ENCODE measurements at places on chromosomes 16 and 17.

DNA sequence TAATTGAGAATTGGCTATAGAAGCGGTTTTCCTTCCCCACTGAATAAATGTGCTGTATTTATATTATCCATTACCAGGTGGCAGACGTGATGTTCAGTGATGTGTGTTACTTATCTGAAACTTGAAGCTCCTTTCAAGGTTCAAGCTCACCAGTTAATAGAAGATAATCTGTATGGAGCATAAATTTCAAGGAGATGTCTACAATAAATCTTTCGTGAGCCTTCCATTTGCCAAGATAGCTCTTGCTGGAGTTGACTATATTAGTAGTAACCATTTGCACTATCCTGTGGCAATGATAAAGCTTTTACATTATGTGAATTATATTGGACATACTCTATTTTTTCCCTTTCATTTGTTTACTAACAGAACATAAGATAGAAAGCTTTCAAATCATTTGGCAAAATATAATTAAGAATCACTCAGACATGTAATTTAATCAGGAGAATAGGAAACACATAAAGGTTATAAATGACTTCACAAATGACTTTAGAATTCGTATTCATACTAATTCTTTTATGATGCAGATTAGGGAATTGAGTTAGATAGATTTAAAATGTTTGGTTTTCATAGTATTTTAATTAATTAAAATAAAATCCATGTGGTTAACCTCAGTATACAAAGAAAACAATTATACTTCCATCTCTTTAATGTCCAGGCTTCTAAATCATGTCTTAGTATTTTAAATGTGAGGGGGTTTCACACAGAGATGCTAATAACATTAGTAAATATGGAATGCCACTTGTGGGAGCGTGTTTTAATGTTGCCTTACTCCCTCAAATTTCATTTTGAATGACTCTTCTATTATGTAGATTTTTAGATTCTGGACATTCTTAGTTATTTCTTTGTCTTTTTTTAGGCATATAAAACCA, 664.4 kb upstream of the CDH8 start:
- no peak for DNase-seq

DNA sequence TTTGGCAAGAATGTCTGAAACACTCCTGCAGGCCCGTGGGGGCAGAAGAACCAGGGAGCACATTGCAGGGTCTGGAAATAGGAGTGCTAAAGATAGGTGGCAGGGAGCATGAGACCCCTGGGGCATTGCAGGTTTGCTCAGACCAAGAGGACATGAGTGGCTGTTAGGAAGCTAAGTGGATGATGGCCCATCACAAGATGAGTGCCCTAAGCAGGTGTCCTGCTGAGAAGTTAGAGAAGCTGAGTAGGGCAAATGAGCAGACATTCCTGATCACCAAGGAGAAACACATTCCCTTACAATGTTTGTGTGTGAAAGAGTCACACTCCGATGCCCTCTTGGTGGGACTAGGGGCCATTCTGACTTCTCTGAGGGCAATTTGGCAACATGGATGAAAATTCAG, 9.9 kb downstream of the MLYCD start:
- DNase-seq = no peak

GRCh38 chr16:87853411-87854052, 15.8 kb downstream of the SLC7A5 start:
- peak; percentile 95 for DNase-seq

GRCh38 chr16:51849715-51850114, 697.2 kb downstream of the TOX3 start:
- no peak for DNase-seq

DNA sequence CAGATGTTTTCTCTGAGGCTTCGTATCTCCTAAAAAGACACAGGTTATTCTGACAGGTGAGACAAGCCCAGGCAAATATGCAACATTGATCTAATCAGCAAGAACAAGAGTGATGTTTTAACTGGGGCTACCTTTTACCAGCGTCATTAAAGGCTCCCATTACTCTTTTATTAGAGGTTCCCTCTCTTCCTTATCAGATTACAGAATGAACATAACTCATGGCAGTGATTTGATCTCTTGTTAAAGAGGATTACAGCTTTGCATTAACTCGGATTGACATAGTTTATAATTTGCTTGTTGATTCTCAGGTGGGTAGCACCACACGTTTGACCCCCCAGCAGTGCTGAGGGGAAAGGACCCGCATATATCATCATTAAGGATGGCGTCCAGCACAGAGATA, 90.5 kb downstream of the AATF start:
- no peak for DNase-seq

GRCh38 chr16:19898924-19899604, 14.4 kb upstream of the GPRC5B start:
- DNase-seq = peak; percentile 63

- no peak for DNase-seq
Measured at GRCh38 chr17:13230350-13231264, 212.8 kb upstream of the ELAC2 start.

GRCh38 chr17:50027172-50027880, 28.6 kb upstream of the ITGA3 start:
- DNase-seq = no peak

GRCh38 chr17:57924677-57925076, 30.5 kb downstream of the CUEDC1 start:
- DNase-seq = no peak

DNA sequence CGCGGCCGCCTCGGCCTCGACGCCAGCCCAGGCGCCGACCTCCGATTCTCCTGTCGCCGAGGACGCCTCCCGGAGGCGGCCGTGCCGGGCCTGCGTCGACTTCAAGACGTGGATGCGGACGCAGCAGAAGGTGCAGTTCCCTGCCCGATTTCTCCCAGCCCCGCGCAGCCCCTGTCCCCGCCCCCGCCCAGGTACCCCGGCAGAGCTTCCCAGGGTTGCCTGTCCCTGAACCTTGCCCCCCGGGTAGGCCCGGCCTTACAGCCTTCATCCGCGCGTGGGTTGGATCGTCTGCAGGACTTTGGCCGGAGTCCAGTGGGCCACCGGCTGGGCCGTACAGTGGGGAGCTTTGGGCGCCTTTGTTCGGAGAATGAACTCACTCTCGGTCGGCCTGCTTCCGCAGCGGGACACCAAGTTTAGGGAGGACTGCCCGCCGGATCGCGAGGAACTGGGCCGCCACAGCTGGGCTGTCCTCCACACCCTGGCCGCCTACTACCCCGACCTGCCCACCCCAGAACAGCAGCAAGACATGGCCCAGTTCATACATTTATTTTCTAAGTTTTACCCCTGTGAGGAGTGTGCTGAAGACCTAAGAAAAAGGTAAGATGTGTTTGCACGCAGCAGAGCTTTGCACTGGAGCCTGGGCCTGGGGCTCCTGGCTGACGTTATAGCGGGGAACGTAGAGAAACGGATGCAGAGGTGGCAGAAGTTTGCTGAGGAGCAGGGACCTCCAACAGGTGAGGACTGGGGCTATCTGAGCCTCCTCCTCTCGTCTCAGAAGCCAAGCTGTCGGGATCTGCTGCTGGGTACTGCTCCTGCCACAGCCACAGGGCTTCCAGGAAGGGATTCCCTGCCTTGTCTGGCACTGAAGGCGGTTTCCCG, 593 bp downstream of the GFER start:
- peak; percentile 49 for DNase-seq

- no peak for DNase-seq
Measured at GRCh38 chr17:45895304-45895968, 1.1 kb downstream of the MAPT start.

- DNase-seq = no peak
Measured at GRCh38 chr17:50458701-50459676, 9.7 kb downstream of the CHAD start.

DNA sequence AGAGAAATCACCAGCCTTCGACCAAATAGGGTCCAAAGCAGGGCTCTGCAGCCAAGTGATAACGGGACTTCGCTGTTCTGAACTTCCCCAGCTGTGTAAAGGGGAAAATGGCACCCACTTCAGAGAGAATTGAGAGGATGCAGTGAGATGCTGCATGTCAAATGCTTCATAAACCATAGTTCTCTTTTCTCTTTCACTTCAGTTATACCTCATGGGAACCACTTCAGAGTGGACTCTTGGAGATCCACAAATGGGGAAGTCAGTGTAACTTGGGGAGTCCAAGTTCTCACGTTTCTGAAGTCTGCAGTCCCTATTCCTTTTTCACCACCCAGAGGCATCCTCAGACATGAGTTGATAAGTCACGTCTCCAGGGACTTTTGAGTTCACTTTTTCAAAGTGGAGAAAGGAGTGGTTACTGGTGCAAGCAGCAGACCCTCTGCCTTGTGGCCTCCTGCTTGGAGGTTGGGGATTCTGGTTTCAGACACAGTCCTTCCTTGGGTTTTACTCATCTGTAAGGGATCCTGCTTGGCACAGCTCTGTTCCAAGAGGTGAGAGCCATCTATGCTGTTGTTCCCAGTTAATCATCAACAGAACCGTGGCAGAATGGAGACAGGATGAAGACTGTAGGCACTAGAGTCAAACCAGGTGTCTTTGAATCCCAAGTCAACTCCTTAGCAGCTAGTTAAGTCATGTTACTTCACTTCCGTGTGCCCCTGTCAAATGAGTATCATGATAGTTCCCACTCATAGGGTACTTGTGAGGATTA, 123.4 kb upstream of the NOL11 start:
- no peak for DNase-seq

GRCh38 chr17:74833501-74834377, 25.9 kb downstream of the GRIN2C start:
- DNase-seq = no peak

DNA sequence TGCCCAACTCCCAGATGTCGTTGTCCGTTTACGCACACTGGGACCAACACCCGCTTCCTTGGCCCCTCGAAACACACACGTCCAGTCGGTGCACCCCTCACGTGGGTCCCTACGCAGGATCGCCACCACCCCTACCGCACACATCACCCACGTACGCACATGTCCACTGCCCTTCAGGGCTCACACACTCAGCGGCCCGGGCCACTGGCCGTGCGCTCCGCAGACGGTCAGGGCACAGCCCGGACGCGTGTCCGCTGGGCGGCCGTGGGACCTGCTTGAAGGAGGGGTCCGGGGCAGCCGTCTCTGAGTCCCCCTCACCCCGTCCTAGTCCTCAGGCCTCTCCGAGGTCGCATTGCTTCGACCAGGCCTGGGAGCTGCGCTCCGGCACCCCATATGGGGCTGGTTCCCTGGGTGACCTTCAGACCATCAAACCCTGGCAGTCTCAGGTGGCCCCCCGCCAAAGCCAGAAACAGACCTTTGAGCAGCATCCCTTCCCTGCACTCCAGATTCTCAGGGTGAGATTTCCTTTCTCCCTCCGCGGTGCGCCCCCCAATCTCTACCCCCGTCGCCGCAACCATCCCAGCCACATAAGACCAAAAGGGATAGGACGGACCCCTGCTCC, 914 bp upstream of the GPRC5B start:
- DNase-seq = no peak

DNA sequence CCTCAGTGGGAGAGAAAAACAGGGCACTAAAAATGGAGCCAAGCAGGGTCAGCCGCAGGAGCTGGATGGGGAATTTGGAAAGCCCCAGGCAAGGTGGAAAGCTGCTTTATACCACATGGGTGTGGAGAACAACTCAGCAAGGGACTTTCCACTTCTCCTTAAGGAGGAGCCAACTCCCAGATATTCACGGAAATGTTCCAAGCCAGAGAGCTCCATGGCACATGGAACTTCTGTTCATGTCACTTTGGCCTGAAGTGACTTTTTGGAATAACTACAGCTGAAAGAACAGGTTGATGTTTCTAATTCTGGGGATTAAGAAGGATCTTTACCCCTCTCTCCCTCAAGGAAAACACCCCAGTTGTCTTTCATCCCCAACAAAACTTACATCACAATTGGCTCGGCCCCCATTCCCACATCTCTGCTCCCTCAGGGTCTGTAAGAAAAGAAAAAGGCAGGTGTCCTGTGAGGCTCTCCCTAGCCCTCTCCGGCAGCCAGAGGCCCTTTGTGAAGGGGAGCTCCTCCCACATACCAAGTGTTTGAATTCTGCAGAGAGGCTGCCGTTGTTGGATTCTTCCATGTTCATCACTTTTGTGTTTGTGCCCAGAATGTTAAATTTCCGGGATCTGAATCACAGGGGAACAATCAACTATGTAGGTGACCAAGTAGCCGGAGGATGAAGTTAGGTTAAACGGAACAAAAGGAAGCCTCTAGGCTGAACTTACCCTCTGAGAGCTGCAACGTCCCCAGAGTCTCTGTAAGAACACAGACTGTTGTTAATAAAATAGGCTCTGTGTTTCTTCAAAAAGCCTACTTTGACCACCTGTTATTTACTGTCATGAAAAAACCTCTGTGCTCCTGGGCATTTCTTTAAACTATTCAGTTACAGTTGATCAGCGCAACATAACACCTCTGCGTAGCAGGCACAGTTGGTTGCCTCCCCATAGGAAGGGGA, 41.0 kb downstream of the STAT5A start:
- DNase-seq = no peak

DNA sequence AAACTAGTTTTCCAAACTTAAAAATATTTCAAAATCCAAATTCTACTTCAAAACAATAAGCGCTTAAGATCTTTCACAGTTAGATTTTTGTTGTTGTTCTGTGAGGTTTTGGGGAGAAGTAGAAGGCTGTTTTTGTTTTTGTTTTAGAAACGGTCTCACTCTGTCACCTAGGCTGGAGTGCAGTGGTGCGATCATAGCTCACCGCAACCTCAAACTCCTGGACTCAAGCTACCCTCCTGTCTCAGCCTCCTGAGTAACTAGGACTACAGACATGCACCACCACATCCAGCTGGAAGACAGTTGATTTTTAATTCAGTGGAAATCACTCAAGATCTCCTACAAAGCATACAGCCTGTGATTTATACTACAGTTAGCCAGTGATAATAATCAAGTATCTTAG, 2.7 kb downstream of the SHCBP1 start:
- no peak for DNase-seq

GRCh38 chr17:10661437-10661836, 4.3 kb upstream of the MYH3 start:
- no peak for DNase-seq

GRCh38 chr16:4136229-4136813, 20.1 kb upstream of the ADCY9 start:
- DNase-seq = no peak

GRCh38 chr16:60166111-60166510, 1432.0 kb upstream of the GOT2 start:
- DNase-seq = no peak

DNA sequence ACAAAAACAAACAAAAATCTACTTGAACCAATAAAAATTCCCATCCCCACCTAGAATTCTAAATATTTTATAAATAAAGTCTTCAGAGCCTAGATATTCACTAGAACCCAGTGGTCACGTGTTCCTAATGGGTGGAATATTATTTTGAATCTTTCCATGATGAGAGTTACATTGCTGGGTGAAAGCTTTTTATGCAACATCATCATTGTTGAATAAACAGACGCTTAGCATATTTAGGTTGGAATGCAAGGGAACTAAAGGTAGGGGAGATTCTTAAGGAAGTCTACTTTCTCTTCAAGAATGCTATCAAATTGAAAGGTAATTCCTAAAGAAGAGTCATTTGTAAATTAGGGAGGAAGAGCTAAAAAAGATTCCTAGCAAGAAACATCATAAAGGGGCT, 723.1 kb downstream of the WWOX start:
- DNase-seq = no peak

DNA sequence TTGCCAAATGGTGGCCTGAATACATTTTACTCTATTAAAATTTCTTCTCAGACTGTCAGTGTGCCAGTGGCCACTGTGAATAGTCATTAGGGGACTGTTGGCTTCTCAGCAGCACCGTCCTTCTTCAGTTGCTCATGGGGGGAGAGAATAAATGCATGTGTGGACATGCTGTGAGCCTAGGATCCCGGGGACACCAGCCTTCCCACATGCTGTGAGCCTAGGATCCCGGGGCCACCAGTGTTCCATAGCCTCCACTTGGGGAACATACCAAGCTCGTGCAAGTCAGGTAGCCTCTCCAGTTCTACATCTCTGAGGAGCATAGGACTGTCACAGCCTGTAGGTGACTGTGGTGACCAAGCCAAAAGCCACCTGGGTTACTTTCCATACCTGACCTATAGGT, 51.5 kb downstream of the BANP start:
- DNase-seq = no peak

Data from activated CD4-positive, alpha-beta T cell treated with anti-CD3 and anti-CD28 coated beads, Interleukin-2, Interleukin-6, amounts not matched to agents 100 ng/mL and 50 ng/mL, durations not matched to agents 16 hours and 8 hours (primary cell).